ENCODE measurements at places on chromosomes 16 and 17. TPM values are rescaled to one million over a fixed set of nuclear protein-coding genes. Genes with fewer than 3 reads are reported as not detected.

- H3K4me3 ChIP-seq: no peak overlapping the region
- no peak overlapping the region for H3K27ac ChIP-seq
- DNase-seq: no peak
- no peaks in the 10 kb centered on the region for H3K4me1 ChIP-seq
- peaks cover 1% of the 10 kb centered on the region for H3K27me3 ChIP-seq
Observed at GRCh38 chr17:36870720-36870999, 66.6 kb upstream of the LHX1 start.

DNA sequence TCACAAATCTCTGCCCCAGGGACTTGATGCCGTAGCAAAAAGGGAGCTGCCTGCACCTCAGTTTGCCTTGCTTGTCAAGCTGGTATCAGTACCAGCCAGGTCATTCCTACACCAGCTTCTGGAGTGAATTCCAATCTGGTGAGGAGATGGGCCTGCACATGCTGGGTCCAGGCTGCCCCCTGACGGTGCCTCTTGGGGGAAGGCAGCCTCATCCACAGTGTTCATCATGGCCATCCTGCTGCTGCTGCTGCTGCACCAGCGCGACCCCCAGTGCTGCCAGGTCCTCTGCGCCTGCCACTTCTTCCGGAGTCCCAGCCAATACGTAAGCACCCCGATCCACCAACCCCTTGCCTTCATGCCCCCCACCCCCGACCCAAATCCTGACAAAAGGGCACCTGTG lies 8.3 kb downstream of the MRPL27 start:
- no peak overlapping the region for H3K4me3 ChIP-seq
- peaks cover 15% of the 10 kb centered on the region for H3K36me3 ChIP-seq
- peaks cover 9% of the 10 kb centered on the region for H3K4me1 ChIP-seq
- no peak overlapping the region for H3K27ac ChIP-seq
- no peaks in the 10 kb centered on the region for H3K27me3 ChIP-seq

GRCh38 chr16:12060751-12061150 lies 84.2 kb downstream of the SNX29 start:
- H3K36me3 ChIP-seq: no peaks in the 10 kb centered on the region
- H3K27me3 ChIP-seq: no peaks in the 10 kb centered on the region
- H3K4me3 ChIP-seq: no peak overlapping the region
- DNase-seq: no peak
- H3K27ac ChIP-seq: no peak overlapping the region

DNA sequence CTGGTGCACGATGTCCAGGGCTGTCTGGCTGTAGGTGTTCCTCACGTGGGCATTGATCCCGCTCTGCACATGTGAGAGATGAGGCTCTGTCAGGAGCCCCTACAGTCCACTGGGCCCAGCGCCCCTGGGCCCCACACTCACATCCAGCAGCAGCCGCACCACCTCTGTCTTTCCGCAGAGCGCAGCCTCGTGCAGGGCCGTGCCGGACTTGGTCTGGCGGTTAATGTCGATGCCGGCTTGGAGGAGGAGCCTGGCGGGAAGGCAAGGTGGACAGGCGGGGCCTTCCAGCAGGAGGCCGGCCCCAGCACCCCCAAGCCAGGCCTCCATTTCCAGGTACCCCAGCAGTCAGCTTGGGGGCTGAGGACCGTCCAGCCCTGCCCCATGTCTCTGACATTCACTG lies 9.2 kb downstream of the CASKIN1 start:
- H3K36me3 ChIP-seq: no peaks in the 10 kb centered on the region
- H3K4me3 ChIP-seq: no peak overlapping the region
- H3K4me1 ChIP-seq: no peaks in the 10 kb centered on the region
- no peaks in the 10 kb centered on the region for H3K27me3 ChIP-seq

- no peak overlapping the region for H3K27ac ChIP-seq
- no peaks in the 10 kb centered on the region for H3K4me1 ChIP-seq
- DNase-seq: no peak
- peaks cover 10% of the 10 kb centered on the region for H3K36me3 ChIP-seq
- no peaks in the 10 kb centered on the region for H3K27me3 ChIP-seq
- H3K4me3 ChIP-seq: no peak overlapping the region
Observed at GRCh38 chr17:61684172-61684571, 93.2 kb upstream of the NACA2 start.

DNA sequence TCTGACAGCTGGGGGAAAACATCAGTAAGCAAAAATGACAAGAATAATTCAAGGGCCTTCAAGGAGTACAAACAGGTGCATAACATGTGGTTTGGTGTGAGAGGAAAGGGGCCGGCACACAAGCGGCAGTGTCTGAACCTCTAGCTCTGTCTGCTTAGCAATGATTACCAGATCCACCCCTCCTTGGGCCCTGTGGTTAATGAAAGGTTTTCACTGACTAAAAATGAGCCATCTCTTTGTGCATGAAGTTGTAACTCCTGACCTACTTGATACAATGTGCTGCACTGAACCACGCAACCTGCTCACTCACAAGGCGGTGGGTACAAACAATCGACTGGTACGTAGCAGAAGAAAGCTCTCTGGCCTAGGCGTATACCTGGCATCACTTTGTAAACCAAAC lies 15.1 kb downstream of the FAM117A start:
- H3K4me1 ChIP-seq: peaks cover 81% of the 10 kb centered on the region
- peak overlapping the region; percentile 33 for H3K4me3 ChIP-seq
- H3K36me3 ChIP-seq: peaks cover 8% of the 10 kb centered on the region
- H3K27ac ChIP-seq: peak overlapping the region; percentile 94
- DNase-seq: peak; percentile 80
- H3K27me3 ChIP-seq: no peaks in the 10 kb centered on the region

DNA sequence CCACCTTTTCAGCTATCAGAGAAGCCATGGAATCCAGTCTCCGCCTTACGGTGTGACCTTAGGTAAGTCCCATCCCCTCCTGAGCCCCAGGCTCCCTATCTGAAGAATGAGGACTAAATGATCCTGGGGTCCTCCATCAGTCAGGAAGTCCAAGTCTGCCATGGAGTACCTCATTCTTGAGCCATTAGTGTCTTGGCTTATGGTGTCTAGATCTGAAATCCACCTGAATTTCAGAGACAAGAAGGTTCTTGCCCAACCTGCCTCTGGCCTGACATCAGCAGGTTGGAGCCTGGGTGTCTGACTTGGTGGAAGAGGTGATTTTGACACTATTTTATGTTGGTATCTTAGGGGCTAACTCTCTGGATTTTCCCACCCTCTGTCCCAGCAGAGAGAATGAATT lies 47.1 kb downstream of the CNGB1 start:
- no peaks in the 10 kb centered on the region for H3K36me3 ChIP-seq
- DNase-seq: no peak
- no peak overlapping the region for H3K4me3 ChIP-seq
- no peak overlapping the region for H3K27ac ChIP-seq
- no peaks in the 10 kb centered on the region for H3K27me3 ChIP-seq
- H3K4me1 ChIP-seq: no peaks in the 10 kb centered on the region

GRCh38 chr17:55274355-55275255 lies 9.8 kb downstream of the HLF start:
- H3K36me3 ChIP-seq: peaks cover 3% of the 10 kb centered on the region
- H3K27me3 ChIP-seq: peaks cover 10% of the 10 kb centered on the region
- DNase-seq: no peak
- H3K27ac ChIP-seq: no peak overlapping the region

DNA sequence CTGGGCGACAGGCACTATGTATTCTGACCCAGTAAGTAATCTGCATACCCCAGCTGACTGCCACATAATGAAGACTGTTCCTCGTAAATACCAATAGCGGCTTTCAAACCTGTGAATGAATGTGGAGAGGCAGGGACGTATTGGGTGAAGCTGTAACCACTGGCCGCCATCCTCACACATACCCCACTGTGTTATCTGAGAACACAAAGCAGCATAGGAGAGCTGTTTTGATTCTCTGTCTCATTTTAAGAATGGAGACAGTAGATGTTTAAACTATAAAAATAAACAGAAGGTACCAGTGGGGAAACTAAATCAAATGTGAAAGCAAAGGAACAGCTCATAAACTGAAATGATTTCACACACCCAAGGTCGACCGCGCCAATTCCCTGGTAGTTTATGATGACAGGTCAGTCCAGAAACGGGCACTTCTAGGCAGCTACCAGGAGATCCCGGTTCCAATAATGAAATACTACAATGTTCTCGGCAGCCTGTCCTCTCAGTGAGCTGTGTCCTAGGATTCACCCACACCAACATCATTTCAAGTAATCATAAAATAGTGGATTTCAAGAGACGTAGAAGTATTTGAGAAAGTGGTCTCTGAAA lies 109.7 kb downstream of the ADCY9 start:
- no peak for DNase-seq
- H3K27me3 ChIP-seq: no peaks in the 10 kb centered on the region
- no peak overlapping the region for H3K4me3 ChIP-seq
- no peaks in the 10 kb centered on the region for H3K4me1 ChIP-seq
- no peaks in the 10 kb centered on the region for H3K36me3 ChIP-seq

DNA sequence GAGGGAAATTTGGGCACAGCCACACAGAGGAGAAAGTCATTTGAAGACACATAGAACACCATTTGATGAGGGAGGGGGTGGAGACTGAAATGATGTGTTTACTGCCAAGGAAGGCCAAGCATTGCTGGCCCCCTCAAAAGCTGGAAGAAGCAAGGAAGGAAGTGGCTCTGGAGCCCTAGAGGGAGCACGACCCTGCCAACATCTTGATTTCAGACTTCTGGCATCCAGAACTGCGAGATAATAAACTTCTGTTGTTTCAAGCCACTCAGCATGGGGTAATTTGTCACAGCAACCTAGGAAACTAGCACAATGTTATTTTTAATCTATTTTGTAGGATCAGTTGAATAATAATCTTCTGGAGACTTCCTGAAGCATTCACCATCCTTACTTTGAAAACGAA lies 314.8 kb upstream of the GOT2 start:
- no peak overlapping the region for H3K27ac ChIP-seq
- H3K36me3 ChIP-seq: no peaks in the 10 kb centered on the region
- no peaks in the 10 kb centered on the region for H3K27me3 ChIP-seq
- H3K4me1 ChIP-seq: no peaks in the 10 kb centered on the region

- no peak overlapping the region for H3K27ac ChIP-seq
- H3K27me3 ChIP-seq: no peaks in the 10 kb centered on the region
- DNase-seq: no peak
- no peaks in the 10 kb centered on the region for H3K36me3 ChIP-seq
Observed at GRCh38 chr16:11456741-11457140, 111.5 kb downstream of the RMI2 start.

DNA sequence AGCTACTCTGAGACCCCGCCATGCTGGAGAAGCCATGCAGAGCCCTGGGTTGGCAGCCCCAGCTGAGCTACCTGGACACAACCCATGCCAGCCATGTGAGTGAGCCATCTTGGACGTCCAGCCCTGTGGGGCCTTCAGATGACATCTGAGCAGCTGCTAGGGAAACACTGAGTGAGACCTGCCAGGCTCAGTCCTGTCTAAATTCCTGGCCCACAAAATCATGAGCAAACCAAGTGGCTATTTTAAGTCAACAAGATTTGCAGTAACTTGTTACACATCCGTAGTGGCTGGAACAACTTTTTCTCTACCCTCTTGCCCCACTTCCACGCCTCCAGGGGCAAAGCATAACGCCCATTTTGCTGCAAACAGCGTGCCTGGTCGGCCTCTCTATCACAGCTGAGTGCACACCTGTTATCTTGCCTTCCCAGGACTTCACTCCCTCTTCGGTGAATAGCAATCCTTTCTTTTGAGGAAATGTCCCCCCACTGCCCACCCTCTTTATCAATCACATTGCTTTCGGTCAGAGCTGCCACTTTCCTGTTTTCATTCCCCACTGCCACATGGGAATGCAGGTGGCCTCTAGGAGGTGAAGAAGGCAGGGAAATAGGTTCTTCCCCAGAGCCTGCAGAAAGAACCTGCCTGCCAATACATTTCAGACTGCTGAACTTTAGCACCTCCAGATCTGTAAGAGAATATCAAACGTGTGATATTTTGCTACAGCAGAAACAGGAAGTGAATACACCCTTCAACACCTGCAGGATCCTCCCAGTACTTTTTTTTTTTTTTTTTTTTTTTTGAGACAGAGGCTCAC lies 7.4 kb upstream of the SCIMP start:
- DNase-seq: peak; percentile 12
- peak overlapping the region; percentile 84 for H3K27ac ChIP-seq
- H3K4me1 ChIP-seq: peaks cover 26% of the 10 kb centered on the region
- H3K36me3 ChIP-seq: no peaks in the 10 kb centered on the region

- no peak for DNase-seq
- peaks cover 2% of the 10 kb centered on the region for H3K4me1 ChIP-seq
- no peak overlapping the region for H3K27ac ChIP-seq
- H3K4me3 ChIP-seq: no peak overlapping the region
Observed at GRCh38 chr17:55332296-55333041, 67.7 kb downstream of the HLF start.

DNA sequence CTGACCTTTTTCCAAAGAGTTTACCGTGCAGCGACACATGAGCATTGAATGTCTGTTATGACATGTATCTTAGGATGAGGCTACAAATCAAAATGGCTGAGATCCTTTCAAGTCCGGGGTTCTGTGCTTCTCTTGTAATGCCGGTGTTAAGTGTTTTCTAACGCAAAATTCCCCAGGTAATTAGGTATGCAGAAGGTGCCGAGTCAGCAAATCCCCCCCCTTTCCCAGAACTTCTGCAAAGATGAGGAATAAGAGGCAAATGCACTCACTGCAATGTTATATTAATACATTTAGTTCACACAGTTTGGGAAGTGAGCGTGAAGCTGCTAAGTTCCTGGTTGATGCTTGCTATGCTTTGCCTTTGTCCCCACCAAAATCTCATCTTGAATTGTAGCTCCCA lies 36.3 kb upstream of the MLYCD start:
- no peak for DNase-seq
- H3K4me1 ChIP-seq: no peaks in the 10 kb centered on the region
- H3K4me3 ChIP-seq: no peak overlapping the region
- peaks cover 5% of the 10 kb centered on the region for H3K36me3 ChIP-seq
- H3K27ac ChIP-seq: no peak overlapping the region

- peak overlapping the region; percentile 3 for H3K27ac ChIP-seq
- no peaks in the 10 kb centered on the region for H3K36me3 ChIP-seq
- no peak for DNase-seq
- no peak overlapping the region for H3K4me3 ChIP-seq
Observed at GRCh38 chr16:66473654-66474519, 46.8 kb downstream of the BEAN1 start.

The PPP1R9B gene
- total RNA-seq: 86.1 TPM

The EPX gene
- not detected for total RNA-seq

The BEAN1 gene
- not detected for total RNA-seq

The BCAS3 gene
- total RNA-seq: 7.1 TPM

The TMEM170A gene
- total RNA-seq: 24.3 TPM

The PLLP gene
- total RNA-seq: not detected

The C16orf89 gene
- total RNA-seq: not detected

The HS3ST2 gene
- total RNA-seq: not detected

The ZNF286A gene
- total RNA-seq: 22.9 TPM

All from activated CD4-positive, alpha-beta memory T cell treated with anti-CD3 and anti-CD28 coated beads for 36 hours (primary cell).